ENCODE measurements at places on chromosomes 6 and 20.

- DNase-seq: no peak
Measured at GRCh38 chr6:162441991-162442390, 285.6 kb downstream of the PRKN start.

GRCh38 chr6:42335896-42336295, 115.8 kb downstream of the TRERF1 start:
- DNase-seq: no peak

DNA sequence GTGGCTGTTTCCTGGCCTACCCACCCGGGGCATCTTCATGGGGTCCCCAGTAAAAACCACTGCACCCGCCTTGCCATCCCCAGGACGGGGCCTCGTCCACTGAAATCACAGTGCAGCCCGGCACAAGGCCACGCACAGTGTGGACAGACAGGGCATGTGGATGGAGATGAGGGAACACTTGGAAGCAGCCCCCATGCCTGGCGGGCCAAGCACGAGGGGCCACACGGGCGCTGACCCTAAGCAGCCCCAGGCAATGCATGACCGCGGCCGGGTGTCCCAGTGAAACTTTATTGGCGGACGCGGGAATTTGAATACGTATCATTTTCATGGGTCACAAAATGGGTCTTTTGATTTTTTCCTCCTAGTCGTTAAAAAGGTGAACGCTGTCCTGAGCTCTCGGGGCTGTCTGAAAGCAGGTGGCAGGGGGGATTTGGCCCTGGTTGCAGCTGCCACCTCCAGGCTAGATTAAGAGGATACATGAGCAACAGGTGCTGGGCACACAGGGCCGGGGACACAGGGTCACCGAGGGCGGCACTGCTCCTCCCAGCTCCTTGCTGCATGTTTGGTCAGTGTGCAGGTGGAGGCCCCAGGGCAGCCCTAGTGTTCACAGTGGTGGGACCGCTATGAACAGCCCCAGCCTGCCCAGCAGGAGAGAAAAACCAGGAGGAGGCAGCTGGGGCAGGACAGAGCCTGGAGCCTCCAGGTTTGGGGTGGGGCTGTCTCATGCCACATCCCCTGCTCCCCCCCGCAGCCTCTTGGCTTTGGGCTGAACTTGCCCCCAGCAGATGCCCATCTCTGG, 74.9 kb upstream of the SLCO4A1 start:
- DNase-seq: no peak

DNA sequence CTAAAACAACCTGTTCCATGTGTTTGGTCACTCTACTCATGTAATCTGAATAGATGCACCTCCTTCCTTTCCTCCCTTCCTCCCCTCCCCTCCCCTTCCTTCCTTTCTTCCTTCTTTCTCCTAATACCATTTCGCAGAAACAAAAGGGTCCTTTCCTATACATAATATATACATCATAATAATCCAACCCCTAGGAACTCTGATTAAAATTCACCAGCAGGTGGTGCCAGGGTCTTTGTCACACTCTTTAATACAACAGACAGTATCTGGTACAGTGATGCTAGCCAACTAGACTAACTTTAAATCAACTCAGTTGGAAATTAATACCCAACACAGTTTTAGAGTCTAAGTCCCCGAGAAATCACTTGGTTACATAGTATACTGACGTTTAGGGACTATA, 181.2 kb upstream of the SHLD1 start:
- DNase-seq: peak; percentile 66

GRCh38 chr6:2990248-2990931, 9.3 kb upstream of the NQO2 start:
- DNase-seq: peak; percentile 24

GRCh38 chr6:16332175-16332542, 93.8 kb downstream of the GMPR start:
- DNase-seq: peak; percentile 79

DNA sequence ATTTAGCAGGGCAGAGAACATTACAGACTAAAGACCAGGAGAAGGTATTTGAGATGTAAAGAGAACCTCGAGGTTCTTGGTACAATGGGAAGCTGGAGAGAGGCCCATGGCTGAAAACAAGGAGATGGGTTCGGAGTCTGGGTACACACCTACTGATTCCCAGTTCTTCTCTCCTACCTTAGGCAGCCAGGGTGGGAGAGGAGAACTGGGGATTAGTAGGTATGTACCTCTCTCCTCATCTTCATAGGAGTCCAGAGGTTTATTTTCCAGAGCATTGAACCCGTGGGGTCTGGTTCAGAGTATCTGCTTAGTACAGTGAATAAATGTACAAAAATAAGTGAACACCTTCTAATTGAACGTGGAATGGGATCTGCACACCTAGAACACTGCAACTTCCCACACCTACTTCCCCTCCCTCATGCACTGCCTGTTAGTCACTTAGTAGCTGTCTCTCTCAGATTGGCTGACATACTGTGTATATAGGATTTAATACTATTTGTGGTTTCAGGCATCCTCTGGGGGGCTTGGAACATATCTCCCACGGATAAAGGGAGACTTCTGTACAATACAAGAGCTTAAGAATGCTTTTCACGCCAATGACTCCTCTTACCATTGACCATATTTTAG, 23.5 kb upstream of the NUP153 start:
- no peak for DNase-seq

DNA sequence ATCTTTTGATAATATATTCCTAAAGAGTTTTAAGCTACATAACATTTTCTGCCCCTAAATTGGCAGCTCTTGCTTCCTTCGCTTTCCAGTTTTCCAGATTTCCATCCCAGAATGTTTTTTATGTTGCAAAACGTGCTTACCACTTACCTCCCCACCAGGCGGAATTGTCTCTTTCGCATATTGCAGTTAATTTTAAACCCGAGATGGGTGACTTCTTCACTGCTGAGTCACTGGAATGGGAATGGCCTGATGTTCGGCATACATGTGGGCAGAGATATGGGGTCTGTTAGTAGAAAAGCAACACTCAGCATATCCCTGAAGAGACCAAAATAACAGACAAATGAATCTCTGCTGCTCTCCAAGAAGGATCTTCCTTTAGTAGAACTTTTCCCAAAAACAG, 491.2 kb downstream of the PREX1 start:
- DNase-seq: no peak

GRCh38 chr20:56358070-56358469, 704 bp upstream of the FAM210B start:
- DNase-seq: peak; percentile 38

DNA sequence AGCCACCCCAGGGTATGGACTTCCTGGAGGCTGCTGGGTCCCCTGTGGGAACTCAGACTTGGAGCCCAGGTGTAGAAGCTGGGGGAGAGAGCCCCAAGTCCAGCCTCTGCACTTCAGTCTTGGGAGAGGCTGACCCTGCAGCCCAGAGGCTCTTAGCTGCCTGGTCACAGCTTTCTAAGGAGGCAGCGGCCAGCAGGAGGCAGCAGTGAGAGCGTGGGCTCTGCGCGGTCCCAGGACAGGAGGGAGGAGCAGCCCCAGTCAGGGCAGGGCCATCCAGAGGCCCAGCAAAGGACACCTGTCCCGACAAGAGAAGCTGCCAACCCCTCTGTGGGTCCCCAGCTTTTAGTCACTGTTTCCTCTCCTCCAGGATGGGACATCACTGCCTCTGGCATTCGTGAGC, 9.4 kb downstream of the TREML2 start:
- no peak for DNase-seq

DNA sequence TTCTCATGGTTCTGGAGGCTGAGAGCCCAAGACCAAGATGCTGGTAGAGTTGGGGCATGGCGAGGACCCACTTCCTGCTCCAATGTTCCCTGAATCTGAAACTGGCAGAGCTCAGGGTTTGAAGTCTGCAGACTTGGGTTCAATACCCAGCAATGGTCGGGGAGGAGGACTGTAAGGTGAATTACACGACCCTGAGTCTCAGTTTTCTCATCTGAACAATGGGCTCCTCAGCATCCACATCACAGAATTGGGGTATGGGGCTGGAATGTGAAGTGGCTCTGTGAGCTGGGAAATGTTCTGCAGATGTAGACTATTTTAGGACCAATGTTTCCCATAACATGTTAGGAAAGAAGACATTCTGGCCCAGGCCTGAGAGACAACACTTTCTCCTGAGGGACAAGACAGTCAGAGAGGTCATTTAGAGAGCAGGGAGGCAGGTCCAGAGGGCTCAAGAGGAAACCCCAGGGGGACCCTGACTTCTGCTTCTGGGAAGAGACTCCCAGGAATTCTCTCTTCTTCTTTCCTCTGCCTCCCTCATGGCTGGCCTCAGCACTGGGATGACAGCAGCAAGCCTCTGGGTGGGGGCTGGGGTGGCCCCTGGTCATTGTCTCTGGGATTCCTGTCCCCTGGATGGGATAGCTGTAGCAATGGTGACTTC, 141.3 kb upstream of the PMEPA1 start:
- no peak for DNase-seq

- DNase-seq: no peak
Measured at GRCh38 chr6:128848212-128848935, 34.6 kb upstream of the LAMA2 start.

DNA sequence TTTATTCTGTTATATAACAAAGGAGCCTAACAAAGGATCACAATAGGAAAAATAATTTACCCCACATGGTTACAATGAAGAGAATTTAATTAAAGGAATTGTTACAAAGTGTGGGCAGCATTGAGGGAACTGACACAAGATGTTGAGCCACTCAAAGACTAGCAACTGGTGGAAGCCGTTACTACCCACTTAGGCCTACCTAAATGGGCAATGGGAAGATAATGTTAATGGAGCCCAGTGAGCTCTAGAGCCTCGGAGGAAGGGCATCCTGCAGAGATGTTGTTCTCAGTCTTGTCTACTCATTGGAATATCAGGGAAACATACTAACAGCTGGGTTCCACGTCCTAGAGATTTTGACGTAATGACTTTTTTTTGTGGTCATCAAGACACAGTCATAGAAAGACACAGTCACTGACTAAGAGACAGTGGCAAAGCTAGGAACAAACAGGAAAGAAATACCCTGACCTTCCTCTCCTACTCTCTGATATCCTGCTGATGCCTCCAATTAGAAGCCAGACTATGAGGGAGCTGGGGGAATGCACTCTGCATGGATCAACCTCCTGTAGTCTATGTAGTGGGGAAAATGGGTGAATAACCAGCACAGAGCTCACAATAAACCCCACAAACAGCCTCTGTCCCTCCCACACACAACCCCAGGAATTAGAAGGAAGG, 523.8 kb upstream of the FLRT3 start:
- DNase-seq: no peak

- peak; percentile 28 for DNase-seq
Measured at GRCh38 chr6:129592516-129593232, 117.3 kb downstream of the ARHGAP18 start.

DNA sequence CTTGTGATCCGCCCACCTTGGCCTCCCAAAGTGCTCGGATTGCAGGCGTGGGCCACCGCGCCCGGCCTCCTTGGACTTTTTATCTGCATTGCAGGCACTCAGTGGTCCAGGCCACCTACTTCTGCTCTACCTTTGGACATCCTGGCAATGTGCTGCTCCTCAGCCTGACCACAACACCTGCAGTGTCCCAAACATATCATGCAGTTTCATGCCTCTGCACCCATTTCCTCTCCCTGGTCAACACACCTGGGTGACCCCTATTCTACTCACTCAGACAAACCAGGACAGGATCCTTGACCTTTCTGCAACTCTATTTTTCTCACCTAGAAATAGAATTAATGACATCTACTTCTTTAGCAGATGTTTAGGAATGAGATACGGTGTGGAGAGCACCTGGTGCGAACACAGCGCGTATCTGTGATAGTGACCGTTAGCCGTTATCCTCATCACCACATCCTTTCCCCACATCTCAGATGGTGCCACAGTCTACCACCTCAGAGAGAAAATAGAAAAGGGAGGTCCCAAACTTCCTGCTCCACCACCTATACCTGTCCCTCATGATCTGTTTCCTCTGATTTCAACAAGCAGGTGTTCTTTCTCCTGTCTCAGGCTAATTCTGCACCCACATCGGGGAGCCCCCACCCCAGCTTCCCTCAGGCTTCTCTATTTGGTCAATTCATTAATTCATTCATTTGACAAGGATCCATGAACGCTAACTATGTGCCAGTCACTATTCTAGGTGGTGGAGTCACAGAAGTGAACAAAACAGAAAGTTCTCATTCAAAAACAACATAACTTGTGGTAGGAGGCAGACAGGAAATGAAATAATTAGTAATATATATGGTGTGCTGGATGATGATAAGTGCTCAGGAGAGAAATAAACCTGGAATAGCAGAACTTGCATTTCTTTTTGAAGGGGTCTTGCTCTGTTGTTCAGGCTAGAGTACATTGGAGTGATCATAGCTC, 4.3 kb upstream of the BTN3A2 start:
- DNase-seq: no peak

GRCh38 chr20:1242530-1242929, 16.7 kb downstream of the RAD21L1 start:
- peak; percentile 89 for DNase-seq

- DNase-seq: no peak
Measured at GRCh38 chr6:37725957-37726356, 28.3 kb upstream of the MDGA1 start.
